Stimulated activated CD8-positive, alpha-beta memory T cell treated with anti-CD3 and anti-CD28 coated beads, Interleukin-4, amount 100 ng/mL, for 24 hours (primary cell): ENCODE measurements at places on chromosomes 1 and 21.

GRCh38 chr1:155035936-155036335 is 2.3 kb downstream of the DCST1 start:
- DNase-seq: no peak

GRCh38 chr1:111955755-111956154 is 33.7 kb downstream of the KCND3 start:
- DNase-seq: no peak

DNA sequence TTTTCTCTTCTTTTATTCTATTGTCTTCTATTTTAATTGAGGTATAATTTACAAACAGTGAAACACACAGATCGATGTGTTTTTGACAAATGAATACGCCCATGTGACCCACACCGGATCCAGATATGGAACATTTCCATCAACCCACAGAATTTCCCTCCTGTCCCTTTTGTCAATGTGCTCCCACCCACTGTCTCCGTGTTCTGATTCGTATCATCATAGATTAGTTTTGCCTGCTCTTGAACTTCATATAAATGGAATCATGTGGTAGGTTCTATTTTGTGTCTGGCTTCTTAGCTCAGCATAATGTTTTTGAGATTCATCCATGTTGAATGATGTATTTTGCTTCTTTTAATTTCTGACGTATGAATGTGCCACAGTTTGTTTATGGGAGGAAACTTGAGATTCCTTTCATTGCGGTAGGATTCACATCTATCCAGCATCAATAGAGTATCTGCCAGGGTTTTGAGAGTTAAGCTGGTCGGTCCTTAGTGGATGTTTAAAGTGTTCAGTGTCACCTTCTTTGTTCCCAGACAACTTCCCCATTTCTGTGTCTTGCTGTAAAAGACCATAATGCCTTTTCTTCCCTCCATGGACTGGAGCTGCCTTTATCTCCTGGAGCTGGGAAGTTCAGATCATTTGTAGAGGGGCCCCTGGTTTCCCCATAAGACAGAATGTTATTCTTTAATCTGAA is 14.7 kb downstream of the NAV1 start:
- no peak for DNase-seq

GRCh38 chr1:206555473-206555935 is 48.2 kb downstream of the RASSF5 start:
- DNase-seq: no peak

GRCh38 chr1:61825393-61825792 is 83.1 kb downstream of the PATJ start:
- no peak for DNase-seq

GRCh38 chr1:99004861-99005442 is at the start of gene PLPPR5:
Gene PLPPR5, minus strand, starts transcription at chr1:99004861. Its CDS starts 190 bp downstream, at chr1:99004671.
- no peak for DNase-seq

DNA sequence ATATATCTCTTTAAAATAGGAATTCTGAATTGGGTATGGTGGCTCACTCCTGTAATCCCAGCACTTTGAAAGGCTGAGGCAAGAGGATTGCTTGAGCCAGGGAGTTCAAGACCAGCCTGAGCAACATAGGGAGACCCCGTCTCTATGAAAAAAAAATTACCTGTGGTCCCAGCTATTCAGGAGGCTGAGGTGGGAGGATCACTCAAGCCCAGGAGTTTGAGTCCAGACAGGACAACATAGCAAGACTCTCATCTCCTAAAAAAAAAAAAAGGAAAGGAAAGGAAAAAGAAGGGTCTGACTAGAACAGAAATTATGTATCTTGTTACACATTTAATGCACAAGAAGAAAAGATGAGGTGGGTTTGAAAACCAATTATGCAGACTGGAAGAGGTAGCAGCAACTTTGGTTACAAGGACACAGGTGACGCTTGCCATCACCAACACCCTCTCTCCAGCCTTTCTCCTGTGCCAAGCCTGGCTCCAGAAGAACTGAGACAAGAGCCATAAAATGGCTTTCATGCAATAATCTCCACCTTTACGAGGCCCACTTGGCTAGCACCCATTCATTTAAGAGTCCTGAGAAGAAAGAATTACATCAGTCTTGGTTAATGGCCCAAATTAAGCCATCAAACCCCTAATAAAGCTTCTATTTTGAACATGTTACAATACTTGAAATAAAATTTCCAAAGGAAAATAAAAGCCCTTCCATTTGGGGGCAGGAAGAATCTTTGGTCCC is 4.8 kb upstream of the SELENBP1 start:
- DNase-seq: no peak

DNA sequence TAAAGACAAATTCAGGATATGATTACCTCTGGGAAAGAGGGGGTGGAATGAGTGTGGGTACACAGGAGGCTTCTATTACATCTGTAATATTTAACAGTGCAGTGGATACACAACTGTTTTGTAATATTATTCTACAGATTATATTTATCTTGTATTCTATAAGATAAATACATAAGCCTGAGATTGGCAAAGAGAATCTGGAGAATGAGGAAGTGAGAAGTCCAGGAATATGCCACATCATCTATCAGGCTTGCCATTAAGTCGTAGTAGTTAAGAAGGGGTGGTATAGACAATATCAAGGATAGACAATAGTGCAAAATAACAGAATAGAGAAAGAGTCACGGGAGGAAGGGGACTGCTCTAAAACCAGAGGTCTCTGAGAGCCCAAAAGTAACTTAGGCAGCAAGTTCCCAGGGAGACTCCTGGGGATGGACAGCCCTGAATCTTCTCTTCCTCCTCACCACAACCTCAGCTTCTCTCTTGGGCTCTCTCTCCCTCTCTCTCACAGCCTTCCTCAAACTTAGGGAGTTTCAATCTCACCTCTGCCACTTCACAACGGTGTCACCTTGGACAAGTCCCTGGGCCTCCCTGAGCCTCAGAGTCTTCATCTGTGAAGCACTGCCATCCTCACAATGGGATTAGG is 14.0 kb upstream of the PTAFR start:
- DNase-seq: no peak
